ENCODE measurements at places on chromosomes 12 and 14. TPM values are rescaled to one million over a fixed set of nuclear protein-coding genes. Genes with fewer than 3 reads are reported as not detected.

The COCH gene
- 1.6 TPM for total RNA-seq

The PZP gene
- total RNA-seq, result not detected

The ASCL1 gene
- total RNA-seq, result 0.15 TPM

The E2F7 gene
- total RNA-seq, result not detected

The KRAS gene
- 14.3 TPM for total RNA-seq

DNA sequence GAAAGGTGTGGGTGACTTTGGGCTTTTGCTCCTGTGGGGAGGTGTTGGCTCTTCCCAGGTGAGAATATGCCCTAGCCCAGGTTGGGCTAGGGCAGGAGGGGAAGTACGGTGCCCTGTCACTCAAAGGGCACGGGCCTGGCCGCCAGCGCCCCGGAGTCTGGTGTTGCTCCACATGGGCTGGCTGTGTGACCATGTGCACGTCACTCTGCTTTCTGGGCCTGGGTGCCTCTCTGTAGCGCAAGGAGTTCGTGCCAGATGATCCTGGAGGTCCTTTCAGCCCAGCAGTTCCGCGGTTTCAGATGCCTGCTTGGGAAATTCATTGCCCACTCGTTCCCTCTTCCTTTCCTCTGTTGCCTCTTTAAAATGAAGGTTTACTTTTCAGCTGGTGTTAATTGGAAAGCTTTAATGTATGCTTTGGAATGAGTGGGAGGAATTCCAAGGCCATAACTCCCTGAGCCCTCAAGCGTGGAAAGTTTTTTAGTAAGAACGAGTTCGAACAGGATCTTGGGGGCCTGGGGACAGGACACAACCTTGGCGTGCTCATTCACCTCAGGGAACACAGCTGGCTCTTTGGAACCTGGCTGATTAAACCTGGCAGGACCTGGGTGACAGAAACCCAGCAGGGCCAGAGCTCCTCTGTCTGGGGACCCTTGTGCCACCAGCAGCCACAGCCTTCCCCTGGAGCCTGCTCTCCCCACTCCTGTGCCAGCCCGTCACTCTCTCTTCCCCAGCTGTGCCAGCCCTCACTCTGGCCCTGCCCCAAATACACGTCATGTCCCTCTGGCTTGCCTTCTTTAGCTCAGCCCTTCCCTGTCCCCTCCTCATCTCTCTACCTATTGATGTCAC, 42.8 kb downstream of the TSPAN9 start:
- peak; percentile 82 for DNase-seq

DNA sequence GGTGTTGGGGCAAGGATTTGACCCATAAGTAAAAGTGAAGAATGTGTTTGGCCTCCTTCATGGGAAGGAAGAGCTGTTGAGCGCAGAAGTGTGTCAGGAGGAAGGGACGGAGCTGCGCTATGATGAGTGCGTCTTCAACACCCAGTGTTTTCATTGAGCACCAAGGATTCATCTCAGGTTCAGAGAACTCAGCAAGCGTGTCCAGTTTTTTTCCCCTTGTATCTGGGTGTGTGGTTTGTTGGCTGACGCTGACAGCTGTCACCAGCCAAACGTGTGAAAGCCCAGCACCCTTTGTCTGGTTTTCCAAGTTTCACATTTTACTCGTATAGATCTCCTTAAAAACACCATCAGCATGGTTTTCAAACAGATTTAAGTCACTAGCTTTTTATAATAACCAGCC, 12.3 kb downstream of the EP400 start:
- peak; percentile 3 for DNase-seq

GRCh38 chr14:55600784-55601561, 21.0 kb downstream of the KTN1 start:
- DNase-seq, result no peak

GRCh38 chr14:79084861-79085260, 914.7 kb downstream of the NRXN3 start:
- DNase-seq, result no peak

GRCh38 chr14:70780396-70781075, 28.8 kb downstream of the MAP3K9 start:
- DNase-seq, result no peak

GRCh38 chr14:68146818-68147217, 327.2 kb downstream of the RAD51B start:
- DNase-seq, result no peak

GRCh38 chr14:77485256-77485655, 13.4 kb downstream of the ISM2 start:
- no peak for DNase-seq

- DNase-seq, result no peak
Observed at GRCh38 chr14:55201219-55202101, 10.1 kb upstream of the DLGAP5 start.

DNA sequence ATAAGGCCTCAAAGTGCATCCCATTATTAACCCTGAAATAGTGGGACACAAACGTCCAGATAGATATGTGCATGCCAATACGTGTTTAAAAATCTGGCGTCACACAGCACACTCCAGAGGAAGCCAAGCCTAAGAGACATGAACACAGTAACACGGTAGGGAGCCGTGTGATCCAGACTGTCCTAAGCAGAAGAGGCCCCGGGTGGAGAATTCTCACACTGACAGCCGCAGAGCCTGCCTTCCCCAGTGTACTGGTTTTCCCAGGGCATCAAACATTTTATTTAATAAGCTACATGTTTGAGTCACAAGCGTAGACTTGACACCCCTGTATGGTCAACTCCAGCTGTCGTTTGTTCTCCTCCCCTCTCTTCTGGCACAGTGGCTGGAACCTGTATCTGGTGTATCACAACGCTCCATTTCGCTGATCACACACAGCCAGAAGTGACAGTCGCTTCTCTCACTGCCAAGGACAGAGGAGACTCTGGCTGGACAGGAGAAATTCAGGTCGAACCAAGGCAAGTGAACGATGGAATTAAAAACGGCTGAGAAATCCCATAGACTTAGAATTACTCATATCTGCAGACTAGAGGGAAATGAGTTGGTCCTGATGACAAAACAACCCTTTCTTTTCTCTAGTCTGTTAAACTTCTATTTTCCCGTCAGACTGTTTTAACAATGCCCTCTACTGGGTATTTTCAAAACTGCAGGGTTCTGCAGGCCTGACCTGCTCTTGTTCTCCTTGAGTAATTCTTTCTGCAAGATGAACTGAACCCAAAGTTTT, 359.9 kb downstream of the RGS6 start:
- no peak for DNase-seq

DNA sequence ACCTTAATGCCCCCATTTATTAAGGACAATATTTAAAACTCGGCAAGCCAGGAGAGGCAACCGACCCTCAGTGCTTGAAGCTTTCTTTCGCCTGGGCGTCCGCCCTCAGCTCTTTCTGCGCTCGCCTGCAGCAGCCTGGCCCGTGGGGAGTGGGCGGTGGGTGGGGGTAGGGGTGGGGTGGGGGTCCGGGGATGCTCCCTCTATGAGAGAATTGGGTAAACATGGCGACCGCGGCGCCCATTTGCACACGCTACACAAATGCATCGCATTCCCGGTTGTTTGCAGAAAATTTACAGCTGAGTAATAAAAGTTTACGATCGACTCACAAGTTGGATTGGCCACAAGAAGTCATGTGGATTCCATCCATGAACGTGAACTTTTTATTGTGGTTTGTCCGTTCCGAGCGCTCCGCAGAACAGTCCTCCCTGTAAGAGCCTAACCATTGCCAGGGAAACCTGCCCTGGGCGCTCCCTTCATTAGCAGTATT, 7.7 kb downstream of the HOXC8 start:
- no peak for DNase-seq

DNA sequence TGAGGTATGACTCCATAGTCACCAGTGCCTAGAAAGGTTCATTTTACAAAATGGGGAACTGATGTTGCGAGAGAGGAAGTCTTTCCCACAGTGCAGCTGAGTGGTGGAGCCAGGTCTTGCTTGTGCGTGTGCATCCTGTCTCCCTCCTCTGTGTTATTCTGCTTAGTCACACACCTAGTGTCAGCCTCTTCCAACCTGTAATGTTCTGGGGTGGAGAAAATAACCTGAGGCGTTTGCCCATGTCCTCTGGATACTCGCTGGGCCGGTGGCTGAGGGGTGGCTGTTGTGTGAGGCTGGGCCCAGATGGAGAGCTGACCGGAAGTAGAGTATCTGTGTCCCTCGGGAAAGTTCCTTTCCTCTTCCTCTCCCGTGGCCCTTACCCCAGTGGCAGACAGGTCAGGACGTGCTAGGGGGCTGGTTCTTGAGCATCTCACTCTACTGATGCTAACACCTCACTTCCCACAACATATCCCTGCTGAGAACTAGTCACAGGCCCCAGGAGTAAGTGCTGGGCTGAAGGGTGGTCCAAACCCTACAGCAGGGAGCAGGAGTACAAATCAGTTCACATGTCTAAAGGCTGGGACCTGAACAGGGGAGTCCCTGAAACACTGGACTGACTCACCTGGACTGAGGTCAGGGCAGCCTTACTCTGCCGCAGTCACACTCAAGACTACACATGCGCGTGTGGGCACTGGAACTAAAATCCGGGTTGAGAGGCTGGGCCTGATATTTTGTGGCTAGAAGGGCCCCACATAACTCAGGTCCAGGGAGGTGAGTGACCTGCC, 7.0 kb downstream of the MLF2 start:
- DNase-seq, result no peak
